Tongue (tissue), 3 donors: ENCODE measurements at places on chromosomes 7 and 10.
A peak's percentile ranks its signal among the peaks of the same experiment; 100 is the strongest.

- peak; percentile 84 for DNase-seq
Measured at GRCh38 chr10:63265222-63265617, 132.1 kb downstream of the NRBF2 start.

GRCh38 chr7:1251796-1252539, 19.3 kb downstream of the UNCX start:
- DNase-seq, result peak; percentile 83

- DNase-seq, result no peak
Measured at GRCh38 chr7:17227766-17228490, 70.5 kb upstream of the AHR start.

DNA sequence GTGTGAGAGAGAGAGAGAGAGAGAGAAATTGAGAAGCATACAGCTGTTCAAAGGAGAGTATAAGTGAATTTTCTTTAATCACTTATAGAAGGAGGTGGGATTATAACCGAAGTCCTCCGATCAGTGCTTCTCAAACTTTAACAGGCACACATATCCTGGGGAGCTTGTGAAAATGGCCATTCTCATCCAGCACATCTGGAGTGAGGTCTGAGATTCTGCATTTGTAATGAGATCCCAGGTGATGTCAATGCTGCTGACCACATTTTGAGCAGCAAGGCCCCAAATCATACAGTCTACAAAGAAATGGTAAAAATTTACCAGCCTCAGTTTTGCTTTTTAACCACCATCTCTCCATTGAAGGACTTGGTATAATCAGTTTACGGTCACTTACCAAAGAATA, 219.0 kb downstream of the PTEN start:
- no peak for DNase-seq

DNA sequence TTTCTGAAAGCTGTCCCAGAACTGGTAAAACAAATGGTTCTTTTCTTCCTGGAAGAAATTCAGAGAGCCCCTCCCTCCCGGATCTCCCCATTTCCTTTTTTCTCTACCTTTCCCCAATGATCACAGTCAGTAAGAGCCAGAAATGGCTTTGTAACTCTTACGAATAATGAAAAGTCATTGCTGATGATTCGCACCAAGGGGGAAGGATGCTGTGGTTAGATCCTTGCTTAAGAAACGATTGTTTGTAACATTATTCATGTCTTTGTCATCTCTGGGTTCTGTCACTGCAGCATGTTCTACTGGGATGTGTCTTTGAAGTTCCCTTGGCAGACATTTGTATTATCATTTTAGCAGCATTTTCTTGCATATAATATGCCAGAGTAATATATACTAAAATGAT, 138.9 kb downstream of the CACNB2 start:
- DNase-seq, result no peak
